ENCODE measurements at places on chromosomes 3 and 15.

DNA sequence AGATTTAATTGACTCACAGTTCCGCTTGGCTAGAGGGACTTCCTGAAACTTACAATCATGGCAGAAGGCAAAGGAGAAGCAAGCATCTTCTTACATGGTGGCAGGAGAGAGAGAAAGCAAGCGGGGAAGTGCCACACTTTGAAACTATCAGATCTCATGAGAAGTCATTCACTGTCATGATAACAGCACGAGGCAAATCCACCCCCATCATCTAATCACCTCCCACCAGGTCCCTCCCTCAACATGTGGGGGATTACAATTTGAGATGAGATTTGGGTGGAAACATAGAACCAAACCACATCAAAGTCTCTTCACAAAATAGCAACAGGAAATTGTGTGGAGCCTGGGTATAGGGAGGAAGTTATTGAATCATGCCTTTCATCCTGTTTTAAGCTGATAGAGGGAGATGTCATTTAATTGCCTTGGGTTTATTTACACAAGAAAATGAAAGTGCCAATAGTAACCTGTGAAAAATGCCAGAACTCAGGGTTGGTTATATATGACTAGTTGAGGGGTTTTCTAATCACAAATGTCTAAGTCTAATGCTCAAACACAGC is 624.8 kb upstream of the LMCD1 start:
- DNase-seq = peak; percentile 8

GRCh38 chr15:60793656-60794055 is 314.7 kb upstream of the ICE2 start:
- no peak for DNase-seq

- DNase-seq = no peak
Measured at GRCh38 chr15:58240191-58240932, 102.2 kb downstream of the AQP9 start.

DNA sequence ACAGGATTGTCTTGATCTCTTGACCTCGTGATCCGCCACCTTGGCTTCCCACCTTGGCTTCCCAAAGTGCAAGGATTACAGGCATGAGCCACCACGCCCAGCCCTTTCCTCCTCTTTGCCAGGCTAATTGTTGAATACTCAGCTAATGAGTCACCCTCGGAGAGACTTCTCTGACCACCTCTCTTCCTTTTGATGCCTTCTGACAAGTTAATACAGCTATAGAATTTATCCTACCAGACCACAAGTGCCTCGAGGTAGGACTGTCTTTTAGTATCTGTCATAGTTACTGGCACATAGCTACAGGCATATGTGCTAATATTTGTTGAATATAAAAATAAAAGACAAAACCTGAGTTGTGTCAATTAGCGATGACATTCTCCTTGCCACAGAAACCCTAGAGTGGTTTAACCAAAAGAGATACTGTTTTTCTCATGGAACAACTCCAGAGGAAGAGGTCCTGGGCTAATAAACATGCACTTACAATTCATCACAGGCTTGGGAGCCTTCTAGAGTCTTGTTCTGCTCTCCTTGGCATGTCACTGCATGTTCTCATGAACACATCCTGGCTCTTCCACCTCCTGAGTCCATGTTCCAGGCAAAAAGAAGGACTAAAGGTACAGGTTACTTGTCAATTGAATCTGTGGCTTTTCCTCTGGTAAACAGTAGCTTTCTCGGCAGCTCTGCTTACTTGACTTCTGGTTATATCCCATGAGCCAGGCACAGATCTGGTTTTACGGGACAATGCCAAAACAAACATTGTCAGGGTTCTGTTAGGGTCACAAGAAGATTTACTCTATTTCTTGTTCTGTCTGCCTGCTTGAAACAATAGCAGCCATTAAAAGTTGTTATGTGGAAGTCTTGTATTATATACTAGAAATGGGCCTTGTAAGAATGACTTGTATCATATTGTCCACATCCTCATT is 332.3 kb downstream of the THSD4 start:
- no peak for DNase-seq

GRCh38 chr3:180401226-180401625 is 200.7 kb upstream of the TTC14 start:
- no peak for DNase-seq

Measured in stimulated activated CD4-positive, alpha-beta T cell treated with anti-CD3 and anti-CD28 coated beads, Interleukin-12 subunit alpha, Interleukin-12 subunit beta, amount 100 ng/mL, for 24 hours (primary cell).